Right atrium auricular region (tissue), 2 donors: ENCODE measurements at places on chromosomes 2 and 18. TPM values are rescaled to one million over a fixed set of nuclear protein-coding genes. Genes with fewer than 3 reads are reported as not detected.

Gene CNTNAP5
- not detected for total RNA-seq

Gene GALR1
- total RNA-seq = 0.04 TPM

Gene HOXD12
- not detected for total RNA-seq

Gene KRCC1
- total RNA-seq = 27.5 TPM

Gene HNMT
- total RNA-seq = 8.0 TPM

Gene TSPYL6
- total RNA-seq = not detected

Gene ZDBF2
- total RNA-seq = 7.2 TPM

Gene RBM44
- total RNA-seq = 0.55 TPM

Gene TGIF1
- total RNA-seq = 44.8 TPM
